ENCODE measurements at places on chromosomes 12 and 14.

DNA sequence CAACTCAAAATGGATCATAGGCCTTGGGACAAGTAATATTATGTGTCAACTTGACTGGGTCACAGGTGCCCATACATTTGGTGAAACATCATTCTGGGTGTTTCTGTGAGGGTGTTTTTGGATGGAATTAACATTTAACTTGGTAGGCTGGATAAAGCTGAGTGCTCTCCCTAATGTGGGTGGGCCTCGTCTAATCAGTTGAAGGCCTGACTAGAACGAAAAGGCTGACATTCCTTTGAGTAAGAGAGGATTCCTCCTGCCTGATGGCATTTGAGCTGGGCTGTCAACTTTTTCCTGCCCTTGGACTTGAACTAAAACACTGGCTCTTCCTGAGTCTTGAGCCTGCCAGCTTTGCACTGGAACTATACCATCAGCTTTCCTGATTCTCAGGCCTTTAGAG lies 93.4 kb upstream of the ESRRB start:
- DNase-seq, result no peak

- peak; percentile 1 for DNase-seq
Measured at GRCh38 chr14:70856851-70857495, 47.7 kb upstream of the MAP3K9 start.

DNA sequence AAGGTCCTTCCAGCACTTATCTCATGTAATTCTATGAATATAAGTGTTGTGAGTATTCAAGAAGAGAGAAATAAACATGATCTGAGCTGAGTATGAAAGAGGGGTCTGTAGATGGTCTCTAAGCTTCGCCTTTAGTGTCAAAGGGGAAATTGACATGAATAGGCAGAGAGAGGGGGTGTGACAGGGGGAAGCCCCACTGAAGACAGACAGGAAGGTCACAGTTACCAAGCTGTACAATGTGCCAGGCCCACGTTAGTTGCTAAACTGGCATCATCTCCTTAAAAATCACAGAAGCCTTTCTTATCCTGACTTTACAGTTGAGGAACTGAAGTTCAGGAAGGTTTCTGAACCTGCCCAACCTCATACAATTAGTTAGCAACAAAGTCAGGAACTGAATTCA lies 7.6 kb downstream of the ARHGEF40 start:
- no peak for DNase-seq

DNA sequence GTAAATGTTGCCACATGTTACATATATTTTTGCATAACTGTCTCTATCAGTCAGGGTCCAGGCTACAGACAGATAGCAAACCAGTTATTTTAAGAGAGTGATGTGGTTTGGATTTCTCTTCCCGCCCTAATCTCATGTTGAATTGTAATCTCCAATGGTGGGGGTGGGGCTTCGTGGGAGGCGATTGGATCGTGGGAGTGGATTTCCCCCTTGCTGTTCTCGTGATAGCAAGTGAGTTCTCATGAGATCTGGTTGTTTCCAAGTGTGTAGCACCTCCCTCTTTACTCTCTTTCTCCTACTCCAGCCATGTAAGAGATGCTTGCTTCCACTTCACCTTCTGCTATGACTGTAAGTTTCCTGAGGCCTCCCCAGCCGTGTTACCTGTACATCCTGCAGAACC lies 704.2 kb upstream of the TBX3 start:
- DNase-seq, result no peak

- DNase-seq, result no peak
Measured at GRCh38 chr12:121582583-121583333, 1.9 kb upstream of the KDM2B start.

DNA sequence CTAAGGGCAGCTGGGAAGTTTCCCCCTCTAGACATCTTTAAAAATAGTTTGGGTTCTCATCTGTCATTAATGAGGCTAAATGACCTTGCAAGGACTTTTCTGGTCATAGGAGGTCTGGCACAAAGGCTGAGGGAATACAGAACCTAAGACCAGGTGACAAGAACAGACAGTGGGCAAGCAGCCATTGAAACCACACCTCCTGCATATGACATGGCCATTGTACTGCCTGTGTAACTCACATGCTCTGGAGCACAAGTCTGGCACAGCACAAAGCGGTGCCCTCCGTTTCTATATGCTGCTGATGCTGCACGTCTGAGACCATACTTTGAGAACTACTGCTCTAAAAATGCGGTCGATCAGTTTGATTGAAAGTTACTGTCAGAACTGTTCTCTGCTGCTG lies 143.3 kb downstream of the APAF1 start:
- no peak for DNase-seq

GRCh38 chr12:114287821-114288525 lies 118.0 kb downstream of the TBX5 start:
- no peak for DNase-seq

DNA sequence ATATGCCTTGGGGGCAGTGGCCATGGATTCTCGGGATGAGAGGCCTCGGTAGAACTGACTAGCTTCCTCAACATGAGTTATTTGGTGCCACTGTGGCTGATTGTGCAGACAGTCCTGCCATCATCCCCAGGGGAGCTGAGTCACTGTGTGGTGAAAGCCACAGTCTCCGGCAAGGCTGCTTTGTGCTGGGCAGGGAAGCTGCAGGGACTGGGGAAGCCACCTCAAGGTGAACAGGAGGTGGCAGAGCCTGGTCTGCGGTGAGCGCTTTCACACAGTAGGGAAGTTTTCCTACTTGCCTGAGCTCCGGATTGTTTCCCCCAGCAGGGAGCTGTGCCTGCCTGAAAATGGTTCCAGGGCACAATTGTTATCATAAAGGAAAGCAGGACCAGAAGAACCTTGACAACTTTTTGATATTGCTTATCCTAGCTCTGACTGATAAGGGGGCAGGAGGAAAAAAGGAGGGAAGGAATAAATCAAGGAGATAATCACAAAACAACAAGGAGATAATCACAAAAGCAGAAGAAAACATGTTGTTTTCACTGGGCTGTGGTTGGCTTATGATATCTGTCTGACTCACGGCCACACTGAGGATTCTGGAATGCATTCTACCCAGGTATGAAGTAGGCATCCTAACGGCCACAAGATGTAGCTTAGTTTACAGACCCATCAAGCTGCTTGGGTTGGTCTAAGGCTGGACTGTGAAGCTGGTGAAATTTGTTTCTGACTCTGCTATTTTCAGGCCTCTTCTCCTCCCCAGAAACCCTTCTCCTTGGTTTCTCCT lies 32.2 kb upstream of the GNG2 start:
- DNase-seq, result no peak
